ENCODE measurements at places on chromosomes 13 and 19. TPM values are rescaled to one million over a fixed set of nuclear protein-coding genes. Genes with fewer than 3 reads are reported as not detected.

- DNase-seq = no peak
Measured at GRCh38 chr13:48602296-48603016, 51.3 kb upstream of the CYSLTR2 start.

GRCh38 chr19:50415661-50416033 lies 3.1 kb upstream of the SPIB start:
- DNase-seq = no peak

GRCh38 chr13:73519396-73520116 lies 460.8 kb downstream of the KLF5 start:
- DNase-seq = no peak

DNA sequence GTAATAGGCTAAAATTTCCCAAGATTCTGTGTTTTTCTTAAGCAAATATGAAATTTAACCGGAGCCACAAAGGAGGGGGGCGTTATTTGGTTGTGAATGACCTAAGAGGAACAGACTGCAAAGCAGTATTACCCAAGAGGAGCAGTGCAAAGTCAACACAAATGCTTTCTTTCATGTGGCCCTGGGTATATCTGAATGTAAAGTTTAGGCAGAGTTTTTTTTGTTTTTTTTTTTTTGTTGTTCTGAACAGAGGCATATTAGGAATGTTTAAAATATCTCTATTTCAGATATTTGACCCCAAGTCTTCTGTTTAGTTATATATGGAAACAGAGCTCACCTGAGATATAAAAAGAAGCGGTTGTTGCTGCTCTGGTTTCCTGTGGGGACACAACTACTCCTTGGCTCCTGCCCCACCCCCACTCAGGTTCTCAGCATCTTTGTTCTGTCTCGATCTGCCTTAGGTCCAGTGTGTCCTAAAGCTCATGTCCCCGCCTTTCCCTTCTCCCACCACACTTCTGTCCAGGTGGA lies 220.7 kb downstream of the RFC3 start:
- no peak for DNase-seq

- peak; percentile 89 for DNase-seq
Measured at GRCh38 chr13:104571161-104571892, 1505.1 kb upstream of the SLC10A2 start.

GRCh38 chr13:98974053-98974452 lies 3.8 kb downstream of the DOCK9 start:
- no peak for DNase-seq

The MUC16 gene
- 0.26 TPM for total RNA-seq

- peak; percentile 63 for DNase-seq
Measured at GRCh38 chr13:42594481-42595252, 20.7 kb downstream of the TNFSF11 start.

GRCh38 chr13:61685682-61686012 lies 270.0 kb upstream of the PCDH20 start:
- DNase-seq = peak; percentile 40

The IRGC gene
- not detected for total RNA-seq

The OR10H1 gene
- not detected for total RNA-seq

GRCh38 chr19:18745012-18745735 lies 45.9 kb downstream of the COMP start:
- DNase-seq = no peak

Data from bronchial epithelial cell (primary cell).